CD4-positive, alpha-beta memory T cell (primary cell): ENCODE measurements at places on chromosomes 16 and 17.

GRCh38 chr17:74892974-74893911 is at the start of gene FADS6:
Gene FADS6 (minus strand): TSS chr17:74893633. CDS start chr17:74893595, 38 bp downstream.
- no peak for DNase-seq

- DNase-seq = no peak
Observed at GRCh38 chr17:2274414-2274813, 29.2 kb downstream of the SMG6 start.

GRCh38 chr16:11791144-11791828 is 5.8 kb downstream of the ZC3H7A start:
- no peak for DNase-seq

DNA sequence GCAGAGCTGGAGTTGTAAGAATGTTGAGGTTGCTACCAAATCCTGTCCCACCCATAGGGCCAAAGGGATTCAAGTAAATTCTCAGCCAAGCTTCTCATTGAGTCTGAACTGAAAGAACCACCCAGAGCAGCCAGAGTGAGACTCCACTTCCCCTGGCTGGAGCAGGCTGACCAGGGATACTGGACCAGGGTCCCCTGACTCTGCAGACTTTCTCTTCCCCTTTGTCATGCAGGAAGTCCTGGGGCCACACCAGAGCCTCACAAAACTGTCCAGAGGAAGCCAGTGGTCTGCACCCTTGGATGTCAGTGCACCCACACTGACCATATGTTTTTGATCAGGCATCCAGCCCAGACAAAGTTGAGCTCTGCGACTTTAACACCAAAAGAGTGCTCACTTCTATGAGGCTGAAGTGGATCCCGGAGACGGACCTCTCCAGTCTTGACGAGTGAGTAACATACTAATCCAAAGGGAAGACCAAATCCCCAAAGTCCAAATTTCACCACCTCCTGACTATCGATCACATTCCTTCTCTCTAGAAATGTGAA is 4.1 kb downstream of the NXN start:
- no peak for DNase-seq

GRCh38 chr16:54891346-54891745 is 39.3 kb upstream of the IRX5 start:
- DNase-seq = no peak

GRCh38 chr17:67993998-67994361 is 2.3 kb downstream of the C17orf58 start:
- DNase-seq = no peak

GRCh38 chr17:78903101-78903779 is at the start of gene CEP295NL:
Gene CEP295NL (minus strand): TSS chr17:78903201. CDS start chr17:78901828, 1,373 bp downstream.
- DNase-seq = no peak

- no peak for DNase-seq
Observed at GRCh38 chr17:17079336-17079735, 37.1 kb downstream of the MPRIP start.

GRCh38 chr17:77359236-77359635 is 218.5 kb downstream of the SEC14L1 start:
- DNase-seq = no peak

- no peak for DNase-seq
Observed at GRCh38 chr17:49992933-49993422, 2.0 kb downstream of the DLX3 start.

- no peak for DNase-seq
Observed at GRCh38 chr17:38619451-38619795, 13.7 kb upstream of the SRCIN1 start.

DNA sequence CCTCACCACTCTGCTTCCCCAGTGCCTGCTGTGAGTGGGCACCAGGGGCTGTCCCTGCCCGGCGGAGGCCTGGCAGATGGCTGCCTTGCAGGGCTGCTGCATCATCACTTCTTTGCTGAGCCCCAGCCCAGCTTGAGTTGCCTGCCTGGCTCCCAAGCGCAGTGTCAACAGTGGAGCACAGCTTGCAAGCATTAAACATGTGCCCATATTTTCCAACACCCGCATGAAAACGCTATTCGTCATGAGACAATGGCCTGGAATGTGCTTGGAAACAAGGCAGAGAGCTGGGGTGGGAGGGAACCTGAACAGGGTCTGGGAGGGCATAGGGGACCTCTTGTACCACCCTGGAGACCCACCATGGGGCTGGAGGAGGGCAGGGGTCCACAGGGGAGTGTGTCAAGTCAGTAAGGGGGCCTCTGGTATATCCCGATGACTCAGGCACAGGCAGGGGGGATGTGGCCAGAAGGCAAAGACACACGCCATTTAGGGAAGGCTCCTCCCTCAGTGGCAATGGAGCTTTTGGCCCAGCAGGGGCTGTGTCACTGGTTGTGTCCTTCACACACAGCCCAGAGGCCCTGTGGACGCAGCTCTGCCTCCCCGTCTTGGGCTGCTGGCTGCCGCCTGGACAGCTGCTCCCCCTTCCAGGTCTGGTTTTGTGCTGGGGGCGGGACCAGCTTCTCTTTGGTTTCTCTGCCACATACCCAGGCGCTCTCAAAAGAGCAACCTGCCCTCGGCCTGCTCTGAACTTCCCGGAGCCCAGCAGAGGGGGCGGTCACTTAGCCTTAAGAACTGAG is 17.4 kb upstream of the MTSS2 start:
- DNase-seq = no peak

DNA sequence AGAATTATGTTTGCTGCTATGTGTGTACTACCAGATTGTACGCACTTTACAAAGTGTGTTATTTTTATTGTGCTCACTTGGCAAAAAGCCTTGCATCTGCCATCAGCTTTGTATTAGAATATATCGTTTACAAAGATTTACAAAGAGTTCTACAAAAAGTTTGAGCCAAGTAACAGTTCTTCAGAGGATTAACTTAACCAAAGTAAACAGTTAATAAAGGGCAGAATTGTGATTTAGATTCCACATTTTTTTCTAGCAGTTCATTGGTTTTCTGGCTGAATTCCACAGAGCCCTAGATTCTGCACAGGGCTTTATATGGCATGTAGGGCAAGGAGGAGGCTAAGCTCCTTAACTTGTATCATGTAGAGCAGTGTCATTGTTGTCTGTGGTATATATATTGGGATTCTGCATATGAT is 29.4 kb downstream of the UTP18 start:
- no peak for DNase-seq

GRCh38 chr16:50718761-50719400 is 23.0 kb upstream of the CYLD start:
- DNase-seq = no peak

GRCh38 chr17:74290340-74290739 is 16.3 kb downstream of the DNAI2 start:
- no peak for DNase-seq

DNA sequence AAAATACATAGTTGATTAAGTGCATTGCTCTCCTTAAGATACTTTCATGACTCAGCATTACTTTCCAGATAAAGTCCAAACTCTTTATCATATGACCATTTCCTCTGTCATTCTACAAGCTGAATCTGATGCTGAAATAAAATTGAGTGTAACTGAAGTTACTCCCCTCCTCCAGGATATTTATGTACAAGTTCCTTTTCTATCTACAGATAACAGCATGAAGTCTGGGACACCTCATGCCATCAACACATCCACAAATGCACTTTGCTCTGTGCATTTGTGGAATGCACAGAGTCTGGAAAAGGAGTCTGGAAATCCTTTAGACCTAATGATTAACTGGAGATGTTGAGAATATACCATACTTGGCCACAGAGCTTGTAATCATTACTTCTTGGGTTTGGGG is 60.5 kb downstream of the ACSM2B start:
- DNase-seq = no peak

GRCh38 chr16:24890746-24891145 is 45.0 kb downstream of the SLC5A11 start:
- no peak for DNase-seq

DNA sequence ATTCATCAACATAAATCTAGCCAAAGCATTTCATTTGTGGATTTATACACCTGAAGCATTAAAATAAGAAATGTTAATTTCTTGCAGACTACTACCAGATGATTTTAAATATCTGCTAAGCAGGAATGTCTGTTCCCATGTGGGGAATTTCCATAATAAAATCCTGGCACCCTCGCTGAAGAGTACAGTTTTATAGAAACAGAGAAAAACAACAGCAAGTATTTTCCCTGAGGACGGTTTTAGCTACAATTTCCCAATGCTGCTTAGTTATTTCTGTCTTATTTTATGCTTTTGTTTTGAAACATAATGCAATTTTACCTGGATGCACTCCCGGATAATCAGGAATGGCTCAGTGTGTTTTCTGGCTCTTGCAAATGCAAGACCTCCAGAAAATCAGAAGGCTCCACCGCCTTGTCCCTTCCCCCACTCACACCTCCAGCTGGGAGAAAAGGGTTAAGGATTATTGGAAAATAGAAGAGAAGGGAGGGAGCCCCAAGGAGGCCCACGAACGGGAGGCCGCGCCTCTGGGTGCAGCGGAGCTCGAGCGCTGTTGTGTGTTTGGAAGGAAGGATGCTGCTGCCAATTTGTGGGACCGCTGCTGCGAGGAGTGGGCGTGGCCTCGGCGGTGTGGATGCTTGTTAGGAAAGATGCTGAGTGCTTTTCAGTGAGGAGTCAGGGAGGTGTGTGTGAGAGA is at the start of gene CNTNAP4:
Gene CNTNAP4, plus strand, starts transcription at position 657 of the 694 bp plus-strand sequence. CDS start 262 bp downstream, outside the sequence.
- no peak for DNase-seq

- no peak for DNase-seq
Observed at GRCh38 chr17:55200904-55201303, 63.9 kb upstream of the HLF start.

DNA sequence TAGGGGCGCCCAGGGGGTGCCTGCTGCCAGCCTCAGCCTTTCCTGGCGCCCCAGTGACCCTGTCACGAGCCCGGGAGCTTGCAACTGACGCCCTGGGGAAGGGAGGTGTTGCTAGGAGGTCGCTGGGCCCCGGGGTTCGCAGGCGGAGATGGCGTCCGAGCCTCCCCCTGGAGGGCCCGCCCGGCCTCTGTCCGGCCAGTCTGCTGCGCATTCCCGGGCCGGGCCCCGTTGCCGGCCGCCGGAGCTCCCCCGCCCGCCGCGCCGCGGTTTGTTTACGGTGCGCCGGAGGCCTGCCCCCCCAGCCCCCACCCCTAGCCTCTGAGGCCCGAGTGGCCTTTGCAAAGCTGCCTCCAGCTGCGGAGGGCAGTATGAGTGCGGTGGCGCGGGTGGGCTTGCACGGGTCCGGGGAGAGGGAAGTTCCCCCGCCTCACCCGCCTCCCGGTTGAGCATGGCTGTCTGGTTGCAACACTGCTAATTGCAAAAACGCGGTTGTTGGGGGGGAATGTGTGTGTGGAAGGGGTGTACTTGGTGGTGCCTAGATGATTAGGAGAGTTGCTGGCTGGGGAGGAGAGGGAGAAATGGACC is 514 bp downstream of the THRA start:
- DNase-seq = no peak

DNA sequence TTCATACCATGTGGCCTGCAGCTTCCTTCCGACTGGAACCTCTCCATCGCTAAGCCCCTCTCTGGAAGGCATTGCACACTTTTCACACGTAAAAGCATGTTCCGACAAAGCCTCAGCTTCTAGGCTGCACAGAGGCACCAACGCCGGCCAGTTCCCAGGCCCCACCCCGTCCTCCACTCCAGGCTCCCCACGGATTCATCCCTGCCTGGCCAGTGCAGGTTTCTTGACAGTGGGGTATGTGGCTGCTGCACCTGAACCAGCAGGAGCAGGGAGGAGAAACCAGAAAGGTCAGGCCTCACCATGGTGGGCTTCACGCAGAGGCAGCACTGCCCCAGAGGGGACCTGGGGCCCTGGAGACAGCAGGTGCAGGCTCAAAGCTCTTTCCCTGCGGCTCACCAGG is 14.2 kb downstream of the TIMM22 start:
- no peak for DNase-seq

- DNase-seq = no peak
Observed at GRCh38 chr16:82329504-82330192, 159.6 kb upstream of the MPHOSPH6 start.

DNA sequence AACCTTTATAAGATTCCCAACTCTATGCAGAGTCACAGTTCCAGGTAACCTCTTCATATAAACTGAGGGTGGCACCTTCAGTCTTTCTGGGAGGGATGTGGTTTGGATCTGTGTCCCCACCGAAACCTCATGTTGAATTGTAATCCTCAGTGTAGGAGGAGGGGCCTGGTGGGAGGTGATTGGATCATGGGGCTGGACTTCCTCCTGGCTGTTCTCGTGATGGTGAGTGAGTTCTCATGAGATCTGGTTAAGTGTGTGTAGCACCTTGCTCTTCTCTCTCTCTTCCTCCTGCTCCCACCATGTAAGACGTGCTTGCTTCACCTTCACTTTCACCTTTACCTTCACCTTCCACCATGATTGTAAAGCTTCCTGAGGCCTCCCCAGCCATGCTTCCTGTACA is 30.5 kb downstream of the HS3ST2 start:
- DNase-seq = no peak

DNA sequence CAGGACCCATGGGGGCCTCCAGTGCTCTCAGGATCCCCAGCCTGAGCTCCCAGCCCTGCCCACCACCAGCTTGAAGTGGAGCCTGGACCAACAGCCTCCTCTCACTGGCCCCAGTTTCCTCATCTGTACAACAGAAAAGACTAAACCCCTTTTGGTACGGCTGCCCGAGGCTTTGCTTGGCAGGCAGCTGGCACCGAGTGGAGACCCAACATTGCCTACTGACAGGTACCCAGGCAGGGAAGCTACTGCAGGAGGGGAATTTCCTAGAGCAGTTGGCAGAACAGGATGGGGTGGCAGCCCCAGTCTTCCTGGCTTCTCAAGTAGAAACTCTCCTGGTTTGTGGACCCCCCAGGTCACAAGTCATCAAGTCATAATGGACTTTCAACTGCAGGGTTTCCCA is 14.2 kb downstream of the SREBF1 start:
- DNase-seq = no peak

GRCh38 chr16:88391144-88391850 is 8.5 kb downstream of the ZNF469 start:
- no peak for DNase-seq

- no peak for DNase-seq
Observed at GRCh38 chr16:68093816-68094613, 8.8 kb downstream of the NFATC3 start.

DNA sequence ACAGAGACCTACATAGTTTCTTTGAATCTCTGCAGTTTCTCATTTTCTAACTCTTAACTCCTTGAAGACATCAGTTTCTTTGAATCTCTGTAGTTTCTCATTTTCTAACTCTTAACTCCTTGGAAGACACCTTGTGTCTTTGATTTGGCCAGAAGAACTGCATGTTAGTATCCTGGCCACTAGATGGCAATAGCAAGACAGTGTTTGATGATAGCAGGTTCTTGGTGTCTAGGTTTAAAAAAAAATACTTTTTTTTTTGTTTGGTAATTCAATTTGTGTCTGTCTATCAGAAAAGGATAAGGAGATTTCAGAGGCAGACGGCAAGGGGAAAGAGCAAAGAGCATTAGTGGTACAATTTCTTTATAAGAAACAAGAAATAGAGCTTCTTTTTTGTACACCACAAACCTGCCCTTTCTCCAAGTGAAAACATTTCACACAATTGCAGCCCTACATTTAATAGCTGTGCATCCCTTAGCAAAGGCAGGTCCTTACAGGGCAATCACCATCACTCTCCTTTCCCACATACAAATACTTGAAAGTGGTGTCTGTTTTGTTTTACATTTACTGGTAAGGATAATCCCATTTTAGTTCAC is 1324.9 kb upstream of the CDH8 start:
- DNase-seq = no peak

DNA sequence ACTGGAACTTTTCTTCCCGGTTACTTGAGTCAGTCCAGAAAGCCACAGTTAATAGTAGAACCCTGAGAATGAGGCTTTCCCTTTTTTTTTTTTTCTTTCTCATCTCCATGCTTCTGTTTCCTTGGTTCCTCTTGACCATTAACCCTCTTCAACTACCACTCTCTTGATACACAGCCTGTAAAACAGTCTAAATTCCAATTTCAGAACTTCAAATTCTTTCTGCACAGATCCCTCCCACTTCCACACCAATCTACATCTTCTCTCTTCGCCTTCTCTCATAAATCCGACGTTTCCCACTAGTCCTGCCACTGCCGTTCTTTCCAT is 588 bp downstream of the METTL16 start:
- DNase-seq = no peak
